ENCODE measurements at places on chromosomes 1 and 21.

DNA sequence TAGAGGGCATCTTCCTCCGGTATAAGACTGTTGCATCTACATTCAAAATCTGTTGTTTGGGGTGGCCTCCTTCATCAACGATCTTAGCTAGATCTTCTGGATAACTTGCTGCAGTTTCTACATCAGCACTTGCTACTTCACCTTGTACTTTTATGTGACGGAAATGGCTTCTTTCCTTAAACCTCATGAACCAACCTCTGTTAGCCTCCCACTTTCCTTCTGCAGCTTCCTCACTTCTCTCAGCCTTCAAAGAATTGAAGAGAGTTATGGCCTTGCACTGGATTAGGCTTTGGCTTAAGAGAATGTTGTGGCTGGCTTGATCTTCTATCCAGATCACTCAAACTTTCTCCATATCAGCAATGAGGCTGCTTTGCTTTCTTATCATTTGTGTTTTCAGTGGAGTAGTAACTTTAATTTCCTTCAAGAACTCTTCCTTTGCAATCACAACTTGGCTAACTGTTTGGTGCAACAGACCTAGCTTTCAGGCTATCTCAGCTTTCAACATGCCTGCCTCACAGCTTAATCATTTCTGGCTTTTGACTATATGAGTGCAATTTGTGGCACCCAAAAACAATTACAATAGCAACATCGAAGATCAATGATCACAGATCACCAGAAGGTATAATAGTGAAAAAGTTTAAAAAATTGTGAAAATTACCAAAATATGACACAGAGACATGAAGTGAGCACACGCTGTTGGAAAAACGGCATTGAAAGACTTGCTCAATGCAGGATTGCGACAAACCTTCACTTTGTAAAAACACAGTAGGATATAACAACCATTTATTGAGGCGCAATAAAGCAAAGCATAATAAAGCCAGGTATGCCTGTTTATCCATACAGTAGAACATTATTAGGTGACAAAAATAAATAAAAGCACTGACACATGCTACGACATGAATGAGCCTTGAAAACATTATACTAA is 56.7 kb upstream of the GFI1 start:
- DNase-seq, result no peak

DNA sequence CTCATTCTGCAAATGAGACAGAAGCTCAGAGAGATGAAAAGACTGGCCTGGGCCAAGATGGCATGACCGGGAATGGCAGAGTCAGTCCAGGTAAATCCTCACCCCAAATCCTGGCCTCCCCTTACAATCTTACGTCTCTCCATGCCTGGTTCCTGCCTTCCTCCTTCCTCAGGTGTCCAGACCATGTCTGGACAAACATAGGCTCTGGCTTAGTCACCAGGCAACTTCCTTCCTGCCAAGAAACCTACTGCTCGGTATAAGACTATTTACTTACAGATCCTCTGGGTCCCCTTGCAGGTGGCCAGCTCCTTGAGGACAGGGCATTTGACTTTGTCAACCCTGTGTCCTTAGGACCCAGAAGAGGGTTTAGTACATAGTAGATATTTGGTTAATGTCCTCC is 69.4 kb upstream of the ROR1 start:
- peak; percentile 47 for DNase-seq

- no peak for DNase-seq
Measured at GRCh38 chr1:59609245-59609644, 205.5 kb upstream of the HOOK1 start.

DNA sequence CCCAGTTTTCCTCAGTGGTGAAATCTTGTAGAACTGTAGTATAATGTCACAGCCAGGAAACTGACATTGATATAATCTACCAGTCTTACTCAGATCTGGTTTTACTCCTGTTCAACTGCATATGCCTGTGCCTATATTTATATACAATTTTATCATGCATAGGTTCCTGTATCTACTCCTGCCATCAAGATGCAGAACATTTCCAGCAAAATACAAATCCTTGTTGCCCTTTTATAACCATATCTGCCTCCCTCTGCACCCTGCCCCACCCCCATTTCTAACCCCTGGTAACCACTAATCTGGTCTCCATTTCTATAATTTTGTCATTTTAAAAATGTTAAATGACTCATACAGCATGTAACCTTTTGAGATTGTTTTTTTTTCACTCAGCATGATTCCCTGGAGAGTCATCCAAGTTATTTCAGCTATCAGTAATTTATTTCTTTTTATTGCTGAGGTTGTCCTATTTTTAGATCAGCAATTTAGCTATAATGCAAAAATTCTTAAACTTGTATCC is 8.1 kb downstream of the UTP25 start:
- DNase-seq, result no peak

- no peak for DNase-seq
Measured at GRCh38 chr1:177862916-177863315, 106.9 kb downstream of the SEC16B start.

Data from pancreas (tissue), 10 donors.